ENCODE measurements at places on chromosomes 2 and 18.

GRCh38 chr18:69985239-69985638 lies 37.6 kb upstream of the CD226 start:
- DNase-seq: no peak

DNA sequence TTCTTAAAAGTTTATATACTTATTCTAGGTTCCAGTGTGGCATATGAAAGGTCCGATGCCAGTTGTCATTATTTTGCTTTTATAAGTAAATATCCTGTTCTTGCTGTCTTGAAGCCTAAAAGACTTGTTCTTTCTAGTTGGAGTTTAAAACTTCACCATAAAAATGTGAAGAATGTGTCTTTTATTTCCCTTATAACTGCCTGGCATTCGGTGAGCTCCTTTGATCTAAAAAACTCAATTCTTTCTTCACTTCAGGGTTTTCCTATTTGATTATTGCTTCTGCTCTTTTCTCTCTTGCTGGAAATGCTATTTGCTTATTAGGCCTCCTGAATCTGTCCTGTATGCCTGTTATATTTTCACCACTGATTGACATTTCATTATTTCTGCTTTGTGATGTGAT lies 51.6 kb downstream of the TSPYL6 start:
- no peak for DNase-seq

DNA sequence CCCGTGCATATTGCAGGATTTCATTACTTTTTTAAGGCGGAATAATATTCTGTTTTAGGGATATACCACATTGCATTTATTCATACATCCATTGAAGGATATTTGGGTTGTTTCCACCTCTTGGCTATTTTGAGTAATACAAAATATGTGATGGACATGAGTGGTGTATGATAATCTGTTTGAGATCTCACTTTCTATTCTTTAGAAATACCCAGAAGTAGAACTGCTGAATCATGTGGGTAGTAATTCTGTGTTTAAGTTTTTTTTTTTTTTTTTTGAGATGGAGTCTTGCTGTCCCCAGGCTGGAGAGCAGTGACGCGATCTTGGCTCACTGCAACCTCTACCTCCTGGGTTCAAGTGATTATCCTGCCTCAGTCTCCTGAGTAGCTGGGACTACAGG lies 201.4 kb downstream of the NYAP2 start:
- no peak for DNase-seq

DNA sequence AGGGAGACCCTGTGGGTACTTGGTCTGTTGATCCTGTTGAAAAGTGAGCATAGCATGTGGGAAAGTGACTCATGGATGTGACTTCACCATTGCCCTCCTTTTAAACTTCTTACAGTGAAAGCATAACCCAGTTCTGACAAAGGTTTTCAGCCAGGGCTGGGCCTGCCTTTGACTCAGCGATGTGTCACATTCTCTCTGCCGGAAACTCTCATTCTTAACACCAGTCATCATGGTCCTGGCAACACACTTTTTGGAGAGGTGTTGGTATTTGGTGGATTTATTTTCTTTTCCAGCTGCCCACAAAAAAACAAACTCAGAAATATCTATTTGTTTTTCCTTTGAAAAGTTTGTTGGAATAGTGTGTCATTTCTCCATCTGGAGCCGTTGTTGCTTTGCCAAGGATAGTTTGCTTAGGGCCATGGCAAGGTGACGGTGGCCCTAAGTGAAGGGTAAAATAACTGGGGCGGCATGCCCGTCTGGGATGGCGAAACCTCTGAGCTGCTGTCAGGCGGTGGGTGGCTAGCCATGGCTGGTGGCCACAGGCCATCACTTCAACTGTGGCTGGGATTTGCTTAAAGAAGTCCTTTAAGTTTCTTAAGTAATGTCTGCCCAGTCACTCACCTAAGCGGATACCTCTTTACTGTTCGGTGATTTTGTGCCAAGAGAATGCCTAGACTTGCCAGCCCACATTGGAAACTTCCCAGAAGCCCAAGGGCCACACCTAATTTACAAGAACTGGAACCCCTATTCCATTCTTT lies 123.3 kb downstream of the LTBP1 start:
- DNase-seq: no peak

GRCh38 chr2:168539945-168540344 lies 83.9 kb downstream of the CERS6 start:
- no peak for DNase-seq

GRCh38 chr2:201973305-201973928 lies 60.2 kb upstream of the FZD7 start:
- no peak for DNase-seq

All from CD4-positive, alpha-beta T cell (primary cell).